CD14-positive monocyte (primary cell): ENCODE measurements at places on chromosomes 3 and 15. TPM values are rescaled to one million over a fixed set of nuclear protein-coding genes. Genes with fewer than 3 reads are reported as not detected.

Gene INAFM2
- 13.5 and 19.6 TPM in 2 replicates for polyA plus RNA-seq

Gene IDH3A
- 24.4 and 46.5 TPM in 2 replicates for polyA plus RNA-seq

Gene CX3CR1
- polyA plus RNA-seq = 184 TPM

Gene OR5H2
- not detected for polyA plus RNA-seq

Gene PLSCR2
- polyA plus RNA-seq = not detected

Gene LZTFL1
- polyA plus RNA-seq = 9.7 and 10.5 TPM in 2 replicates

Gene SPINT1
- polyA plus RNA-seq = 17.1 TPM

Gene ZBBX
- polyA plus RNA-seq = not detected in 2 replicates

Gene TRAIP
- 0.95 TPM for polyA plus RNA-seq

Gene SCAMP5
- not detected for polyA plus RNA-seq

Gene CNTN4
- polyA plus RNA-seq = not detected

Gene SHF
- 0.67 and 0.76 TPM in 2 replicates for polyA plus RNA-seq

Gene CLDN16
- polyA plus RNA-seq = not detected

Gene GPR27
- 19.6 TPM for polyA plus RNA-seq

Gene TRH
- not detected for polyA plus RNA-seq

Gene PLA2G4D
- polyA plus RNA-seq = not detected in 2 replicates

Gene SLC9C1
- polyA plus RNA-seq = not detected in 2 replicates

Gene PLIN1
- not detected for polyA plus RNA-seq

Gene HRH1
- polyA plus RNA-seq = 0.24 TPM in 1 of 2 replicates, not detected in the other

Gene SERINC4
- polyA plus RNA-seq = 0.09 and 0.10 TPM in 2 replicates

Gene TM4SF1
- polyA plus RNA-seq = not detected

Gene TNK2
- polyA plus RNA-seq = 131 and 133 TPM in 2 replicates

Gene BTBD1
- polyA plus RNA-seq = 48.8 TPM

Gene GRAMD2A
- polyA plus RNA-seq = not detected in 2 replicates

Gene SAMMSON
- not detected in 2 replicates for polyA plus RNA-seq

Gene CLEC3B
- 3.9 and 7.2 TPM in 2 replicates for polyA plus RNA-seq

Gene DAZL
- polyA plus RNA-seq = not detected

Gene MRPL3
- polyA plus RNA-seq = 66.3 TPM

Gene HEMK1
- polyA plus RNA-seq = 14.0 TPM

Gene RLBP1
- polyA plus RNA-seq = not detected in 2 replicates

Gene RAMAC
- 39.9 TPM for polyA plus RNA-seq

Gene GUCA1C
- polyA plus RNA-seq = not detected

Gene CEP70
- not detected for polyA plus RNA-seq

Gene DNAH12
- polyA plus RNA-seq = not detected

Gene SLC28A1
- not detected for polyA plus RNA-seq

Gene INSYN1
- polyA plus RNA-seq = not detected

Gene CCK
- polyA plus RNA-seq = not detected

Gene GXYLT2
- polyA plus RNA-seq = not detected in 2 replicates

Gene ADAMTS7
- polyA plus RNA-seq = not detected

Gene UTS2B
- polyA plus RNA-seq = not detected in 2 replicates

Gene CYP19A1
- polyA plus RNA-seq = not detected

Gene NAALADL2
- not detected for polyA plus RNA-seq

Gene MED12L
- 0.29 TPM for polyA plus RNA-seq

Gene TMC3
- not detected for polyA plus RNA-seq

Gene CCDC191
- 0.48 TPM for polyA plus RNA-seq

Gene GOLGA6L10
- not detected for polyA plus RNA-seq
